ENCODE measurements at places on chromosomes 7 and 10. TPM values are rescaled to one million over a fixed set of nuclear protein-coding genes. Genes with fewer than 3 reads are reported as not detected.

HTR7 gene
- 0.35 TPM for total RNA-seq

SPDYE9 gene
- not detected for total RNA-seq

TCAF2 gene
- total RNA-seq, result 2.1 TPM

KNDC1 gene
- 29.2 TPM for total RNA-seq

NEUROG3 gene
- not detected for total RNA-seq

DNA sequence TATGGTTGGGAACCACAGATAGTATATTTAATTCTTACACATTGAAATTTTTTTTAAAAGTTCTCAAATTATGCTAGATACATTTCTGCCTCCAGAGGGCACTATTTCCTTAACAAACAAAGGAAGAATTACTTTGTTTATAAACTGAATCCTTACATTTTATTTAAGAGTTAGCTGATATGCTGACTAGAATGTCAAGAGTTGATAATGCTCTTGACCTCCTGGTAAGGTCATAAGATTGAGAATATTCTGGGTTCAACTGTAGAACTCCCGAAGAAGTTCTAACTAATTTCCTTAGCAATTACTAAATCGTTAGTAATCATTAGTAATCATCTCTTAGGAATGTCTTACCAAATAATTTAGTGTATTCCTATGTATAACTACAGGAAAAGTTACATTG lies 95.3 kb upstream of the CYP26C1 start:
- no peaks in the 10 kb centered on the region for H3K36me3 ChIP-seq
- H3K4me1 ChIP-seq, result no peaks in the 10 kb centered on the region
- no peak overlapping the region for H3K4me3 ChIP-seq

AGR2 gene
- 64.3 TPM for total RNA-seq

GRCh38 chr10:86599729-86600128 lies 54.6 kb upstream of the OPN4 start:
- no peak overlapping the region for H3K27ac ChIP-seq
- no peak overlapping the region for H3K4me3 ChIP-seq
- no peak for DNase-seq
- H3K36me3 ChIP-seq, result no peaks in the 10 kb centered on the region
- no peaks in the 10 kb centered on the region for H3K4me1 ChIP-seq
- H3K27me3 ChIP-seq, result no peaks in the 10 kb centered on the region

- peaks cover 10% of the 10 kb centered on the region for H3K4me1 ChIP-seq
- H3K4me3 ChIP-seq, result peak overlapping the region; percentile 74
- no peaks in the 10 kb centered on the region for H3K27me3 ChIP-seq
- H3K27ac ChIP-seq, result peak overlapping the region; percentile 36
These were observed 1.1 kb upstream of the ACTR3C start for GRCh38 chr7:150324373-150324961.

- DNase-seq, result peak; percentile 83
- no peaks in the 10 kb centered on the region for H3K36me3 ChIP-seq
- H3K4me3 ChIP-seq, result peak overlapping the region; percentile 69
- H3K4me1 ChIP-seq, result peaks cover 2% of the 10 kb centered on the region
- no peaks in the 10 kb centered on the region for H3K27me3 ChIP-seq
- H3K27ac ChIP-seq, result peak overlapping the region; percentile 93
These were observed 511 bp upstream of the NRP1 start for GRCh38 chr10:33334805-33335550.

SFRP5 gene
- 0.41 TPM for total RNA-seq

Data from ovary (tissue), 10 donors.